ENCODE measurements at places on chromosomes 7 and 10. TPM values are rescaled to one million over a fixed set of nuclear protein-coding genes. Genes with fewer than 3 reads are reported as not detected.

Gene RAPGEF5
- 16.5 TPM for total RNA-seq

Gene CCL24
- total RNA-seq, result not detected

Gene LEP
- 0.14 TPM for total RNA-seq

Gene MCM7
- 21.1 TPM for total RNA-seq

Gene SVOPL
- total RNA-seq, result not detected

Gene KIAA1549
- 2.1 TPM for total RNA-seq

Gene LIPK
- not detected for total RNA-seq

Gene TMEM130
- total RNA-seq, result not detected

Gene HHEX
- 2.1 TPM for total RNA-seq

Gene INA
- not detected for total RNA-seq

Gene DIP2C
- total RNA-seq, result 30.8 TPM

Gene CPA5
- not detected for total RNA-seq

Gene NUTM2E
- total RNA-seq, result not detected

Gene SND1
- 71.6 TPM for total RNA-seq

Gene FZD8
- 6.6 TPM for total RNA-seq

Gene PNLIPRP1
- total RNA-seq, result not detected

Gene SPDYE1
- total RNA-seq, result not detected

Gene ZNF117
- 3.2 TPM for total RNA-seq

Gene BMPR1A
- total RNA-seq, result 43.8 TPM

Gene THSD7A
- total RNA-seq, result 1.6 TPM

Gene ADARB2
- 0.11 TPM for total RNA-seq

Gene AEBP1
- total RNA-seq, result 20.5 TPM

Gene SLC26A5
- total RNA-seq, result not detected

Gene ANKRD61
- not detected for total RNA-seq

Gene CRHR2
- total RNA-seq, result 0.19 TPM

Gene EEF1AKMT2
- total RNA-seq, result 13.8 TPM

Gene OR9A2
- not detected for total RNA-seq

Gene HECW1
- total RNA-seq, result not detected

Gene CYP3A7
- not detected for total RNA-seq

Gene PPP1R9A
- 27.6 TPM for total RNA-seq

Gene SCIN
- not detected for total RNA-seq

Gene NEURL1
- 0.14 TPM for total RNA-seq

Gene PRKG1
- total RNA-seq, result 38.9 TPM

Gene CDK5
- 9.6 TPM for total RNA-seq

Gene PILRB
- 10.6 TPM for total RNA-seq

Gene SLC16A9
- total RNA-seq, result 1.1 TPM

Gene WNT2
- total RNA-seq, result 0.14 TPM

Gene UNC5B
- total RNA-seq, result 15.6 TPM

Gene FAS
- 3.7 TPM for total RNA-seq

Measured in left ventricle myocardium inferior (tissue), 1 donor.